ENCODE measurements at places on chromosomes 7 and 10. TPM values are rescaled to one million over a fixed set of nuclear protein-coding genes. Genes with fewer than 3 reads are reported as not detected.

DNA sequence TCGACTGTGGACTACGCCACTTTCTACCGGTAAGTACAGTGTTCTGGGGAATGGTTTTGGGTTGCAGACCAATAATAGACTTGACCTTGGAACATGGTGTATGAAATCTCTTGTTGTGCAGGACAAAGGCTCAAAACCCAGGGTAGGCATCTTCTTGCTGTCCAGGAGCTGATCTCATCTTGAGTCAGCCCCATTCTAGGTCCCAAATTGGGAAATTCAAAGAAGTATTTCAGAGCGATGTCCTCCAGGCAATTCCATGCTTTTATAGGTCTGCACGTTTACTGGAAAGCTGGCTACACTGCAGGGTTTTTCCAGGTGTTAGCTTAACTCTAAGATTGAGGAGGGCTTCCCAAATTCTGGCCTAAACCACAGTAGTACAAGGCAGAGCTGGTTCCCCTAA lies 180.7 kb downstream of the BMPER start:
- no peak for DNase-seq

DNA sequence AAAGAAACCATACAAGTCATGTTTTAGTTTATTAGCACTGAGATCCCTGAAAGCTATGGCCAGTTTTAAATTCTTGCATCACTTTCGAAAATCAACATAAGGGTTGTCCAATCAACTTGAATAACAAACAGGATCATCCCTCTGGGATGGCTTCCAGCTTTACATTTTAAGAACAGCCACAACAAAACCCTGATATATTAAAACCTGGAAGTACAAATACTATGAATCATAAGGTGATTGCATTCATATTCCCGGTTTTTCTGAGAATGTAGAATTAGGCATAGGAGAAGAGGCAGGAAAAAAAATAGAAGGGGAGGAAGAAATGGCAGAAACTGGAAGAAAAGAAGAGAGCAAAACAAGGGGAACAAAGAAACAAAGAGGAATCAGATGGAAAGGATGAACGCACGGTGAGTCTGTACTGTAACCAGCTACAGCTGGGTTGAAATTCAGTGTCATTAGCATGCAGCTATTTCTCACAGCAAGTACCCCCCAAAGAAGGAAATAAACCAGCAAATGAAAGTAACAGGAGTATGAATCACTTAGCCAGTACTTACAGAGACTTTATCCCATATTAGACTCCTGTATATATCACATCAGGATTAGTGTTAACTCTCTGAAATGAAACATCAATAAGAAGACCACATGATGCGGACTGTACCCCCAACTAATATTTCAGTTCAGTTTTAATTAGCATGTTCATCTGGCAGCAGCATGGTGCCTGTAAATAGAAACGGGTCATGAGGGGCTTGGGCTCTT lies 301.3 kb downstream of the RNLS start:
- no peak for DNase-seq

GRCh38 chr10:46019569-46020343 lies 10.7 kb downstream of the NCOA4 start:
- no peak for DNase-seq

GRCh38 chr7:40828686-40829600 lies 694.1 kb downstream of the SUGCT start:
- DNase-seq: no peak

DNA sequence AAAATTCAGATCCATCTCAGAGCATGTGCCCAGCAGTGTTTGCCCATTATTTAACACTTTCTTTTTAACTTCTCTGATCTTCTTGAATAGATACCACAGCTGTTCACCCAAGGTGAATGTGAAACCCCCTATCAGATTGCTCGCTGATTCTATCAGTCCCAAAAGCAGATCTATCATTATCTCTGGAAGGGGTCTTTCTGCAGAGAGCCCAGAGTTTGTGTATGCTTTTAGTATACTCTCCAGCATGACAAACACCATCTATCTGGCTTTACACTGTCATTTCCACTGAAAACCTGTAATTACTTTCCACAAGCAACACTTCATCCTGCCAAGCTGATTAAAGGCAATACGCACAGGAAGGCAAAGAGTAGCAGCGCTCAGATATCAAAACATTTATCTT lies 168.2 kb downstream of the CACNA2D1 start:
- no peak for DNase-seq

GRCh38 chr10:3339121-3339520 lies 166.5 kb upstream of the PITRM1 start:
- no peak for DNase-seq

DNA sequence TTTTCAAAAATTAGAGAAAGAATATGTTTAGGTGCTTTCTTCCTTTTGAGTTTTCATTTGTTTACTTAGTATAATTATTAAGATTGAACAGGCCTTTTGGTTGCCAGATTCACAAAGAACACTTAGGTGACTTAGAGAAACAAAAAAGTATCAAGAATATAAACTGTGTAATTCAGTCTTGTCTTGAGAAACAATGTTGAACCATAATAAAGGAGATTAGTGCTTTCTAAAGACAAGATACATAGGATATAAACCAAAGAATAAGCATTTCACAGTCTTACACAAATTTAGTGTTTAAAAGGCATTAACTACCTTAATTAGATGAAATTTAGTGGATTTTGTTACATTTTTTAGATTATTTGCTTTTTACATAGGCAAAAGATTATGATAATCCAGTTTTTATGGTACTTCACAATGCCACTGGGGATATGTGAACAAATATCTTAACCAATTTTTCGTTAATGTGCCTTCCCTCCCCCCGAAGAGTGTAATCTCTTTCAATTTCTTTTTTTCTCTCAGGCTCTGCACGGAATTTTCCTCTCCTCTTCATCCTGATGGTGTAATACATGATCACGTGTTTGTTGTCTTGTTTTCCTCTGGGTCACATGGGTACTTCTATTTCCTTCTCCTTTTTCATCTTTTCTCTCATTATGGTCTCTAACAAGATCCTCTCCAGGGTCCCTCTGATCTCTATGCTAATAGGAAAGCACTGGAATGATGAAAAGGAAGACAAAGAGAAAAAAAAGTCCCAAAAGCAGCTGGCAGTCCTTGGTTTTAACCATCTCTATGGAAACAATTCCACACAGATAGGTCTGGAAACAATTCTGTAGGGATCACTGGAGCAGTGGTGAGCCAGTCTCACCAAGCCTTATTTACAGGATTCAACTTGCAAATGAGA lies 3.7 kb upstream of the HNRNPH3 start:
- DNase-seq: no peak

DNA sequence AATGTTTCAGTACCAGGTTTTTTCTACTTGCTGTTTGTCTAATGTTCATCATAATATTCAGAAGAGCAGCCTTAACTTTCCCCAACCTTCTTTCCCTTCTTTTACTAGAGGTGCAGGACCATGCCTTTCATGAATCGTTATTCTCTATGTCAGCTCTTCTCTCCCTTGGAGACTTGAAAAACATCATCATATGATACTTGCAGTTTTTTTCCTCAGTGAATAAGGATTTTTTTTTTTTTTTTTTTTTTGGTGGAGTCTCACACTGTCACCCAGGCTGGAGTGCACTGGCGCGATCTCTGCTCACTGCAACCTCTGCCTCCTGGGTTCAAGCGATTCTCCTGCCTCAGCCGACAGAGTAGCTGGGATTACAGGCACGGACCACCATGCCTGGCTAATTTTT lies 30.1 kb downstream of the SMNDC1 start:
- DNase-seq: no peak

The BRI3 gene
- 355 TPM for total RNA-seq

The NSUN6 gene
- 8.9 TPM for total RNA-seq

The CHN2 gene
- total RNA-seq: 11.0 TPM

The FHIP2A gene
- 36.3 TPM for total RNA-seq

The NUB1 gene
- 59.2 TPM for total RNA-seq

The ST8SIA6 gene
- total RNA-seq: 0.35 TPM

The NKX6-2 gene
- not detected for total RNA-seq
